ENCODE measurements at places on chromosomes 2 and 18.

DNA sequence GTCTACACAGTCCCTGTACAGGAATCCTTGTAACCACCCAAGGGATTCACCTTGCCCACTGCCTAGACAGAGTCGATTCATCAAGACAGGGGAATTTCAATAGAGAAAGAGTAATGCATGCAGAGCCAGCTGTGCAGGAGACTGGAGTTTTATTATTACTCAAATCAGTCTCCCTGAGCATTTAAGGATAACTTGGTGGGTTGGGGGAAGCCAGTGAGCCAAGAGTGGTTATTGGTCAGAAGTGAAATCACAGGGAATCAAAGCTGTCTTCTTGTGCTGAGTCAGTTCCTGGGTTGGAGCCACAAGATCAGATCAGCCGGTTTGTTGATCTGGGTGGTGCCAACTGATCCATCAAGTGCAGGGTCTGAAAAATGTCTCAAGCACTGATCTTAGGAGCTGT, 17.8 kb upstream of the FAM98A start:
- no peak for DNase-seq

GRCh38 chr2:233480490-233481202, 85.9 kb downstream of the USP40 start:
- DNase-seq: no peak

- DNase-seq: no peak
Measured at GRCh38 chr18:51337406-51337805, 139.9 kb upstream of the MEX3C start.

GRCh38 chr2:200177971-200178911, 128.3 kb upstream of the SPATS2L start:
- DNase-seq: no peak

DNA sequence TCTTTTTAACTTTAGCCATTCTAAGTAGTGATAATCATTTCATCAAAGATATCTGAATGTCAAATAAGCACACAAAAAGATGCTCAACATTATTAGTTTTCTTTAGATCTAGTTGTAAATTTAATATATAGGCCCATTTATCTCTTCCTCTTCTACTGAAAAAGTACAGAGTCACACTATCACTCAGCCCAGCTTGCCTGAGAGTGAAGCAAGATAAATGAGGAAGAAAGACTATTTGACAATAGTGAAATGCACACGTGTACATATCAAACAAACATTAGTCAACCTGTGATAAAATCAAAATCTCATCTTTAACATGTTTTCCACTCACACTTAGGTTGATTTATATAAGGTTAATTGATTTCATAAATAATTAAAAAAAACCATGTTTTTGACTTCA, 83.5 kb upstream of the CCDC195 start:
- no peak for DNase-seq

- DNase-seq: no peak
Measured at GRCh38 chr2:54052825-54053718, 62.3 kb upstream of the ACYP2 start.

DNA sequence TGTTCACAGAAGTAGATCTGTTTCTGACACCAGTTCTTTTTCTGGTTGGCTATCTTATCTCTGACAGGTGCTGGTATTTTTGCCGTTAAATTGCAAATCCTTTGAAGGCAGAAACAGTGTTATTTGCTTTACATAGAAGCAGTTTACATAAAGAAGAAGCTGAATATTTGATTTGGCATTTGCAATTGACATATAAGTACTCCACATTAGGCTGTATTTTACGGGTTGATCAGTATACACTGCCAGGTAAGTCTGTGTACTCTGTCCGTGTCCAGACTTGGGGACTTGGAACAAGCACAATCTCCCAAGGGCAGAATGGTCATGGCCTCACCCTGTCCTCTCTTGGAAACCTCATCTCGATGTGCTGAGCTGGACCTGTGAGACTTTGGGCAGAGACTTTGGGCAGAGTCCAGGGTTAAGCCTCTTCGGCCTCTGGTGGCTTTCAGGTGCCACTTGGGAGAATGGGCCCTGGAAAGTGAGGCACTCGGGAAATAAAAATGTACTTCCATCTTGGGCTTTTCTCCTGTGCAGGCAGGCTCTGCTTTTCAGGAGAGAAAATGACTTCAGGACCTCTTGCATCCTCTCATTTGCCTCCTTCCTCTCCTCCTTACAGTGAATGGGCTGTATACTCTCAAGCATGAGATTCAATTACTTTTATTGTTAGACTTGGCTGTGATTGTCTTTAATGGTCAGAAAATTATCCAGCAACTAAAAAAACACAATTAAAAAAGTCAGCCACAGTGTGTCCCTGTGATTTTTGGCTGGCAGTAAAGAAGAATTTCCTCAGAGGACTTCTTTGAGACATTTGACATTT, 108.5 kb downstream of the RAPGEF4 start:
- DNase-seq: no peak

DNA sequence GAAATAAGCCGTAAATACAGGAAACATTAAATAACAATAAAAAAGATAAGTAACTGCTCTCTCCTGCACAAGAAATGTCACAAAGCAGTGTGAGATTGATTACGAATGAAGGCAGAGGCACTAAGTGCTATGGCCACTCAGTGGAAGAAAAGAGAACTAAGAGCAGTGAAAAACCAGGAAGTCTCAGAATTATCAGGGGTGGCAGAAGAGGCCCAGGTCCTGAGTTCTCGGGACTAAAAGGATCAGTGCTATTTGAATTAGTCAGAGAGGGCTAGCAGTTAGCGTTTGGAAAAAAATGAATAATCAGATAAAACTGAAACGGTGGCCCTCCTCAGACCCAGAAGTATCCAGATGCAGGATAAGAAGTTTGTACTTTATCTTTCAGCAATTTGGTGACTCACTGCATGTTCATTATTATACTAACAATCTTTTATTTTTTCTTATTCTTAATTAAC, 367.1 kb downstream of the ZEB2 start:
- no peak for DNase-seq

DNA sequence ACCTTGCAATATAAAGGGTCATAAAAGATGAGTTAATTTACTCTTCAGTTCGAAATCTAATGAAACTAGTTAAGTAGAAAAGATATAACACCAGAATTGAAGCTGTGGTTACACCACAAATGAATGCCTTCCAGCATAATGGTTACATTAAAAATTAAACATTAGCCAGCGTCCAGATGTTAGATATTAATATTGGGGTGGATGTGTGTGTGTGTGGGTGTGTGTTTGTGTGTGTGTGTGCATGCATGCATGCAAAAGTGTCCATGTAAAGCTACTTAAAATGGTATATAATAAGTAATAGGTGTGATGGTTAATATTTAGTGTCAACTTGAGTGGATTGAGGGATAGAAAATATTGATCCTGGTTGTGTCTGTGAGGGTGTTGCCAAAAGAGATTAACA, 170.4 kb upstream of the FN1 start:
- DNase-seq: no peak

DNA sequence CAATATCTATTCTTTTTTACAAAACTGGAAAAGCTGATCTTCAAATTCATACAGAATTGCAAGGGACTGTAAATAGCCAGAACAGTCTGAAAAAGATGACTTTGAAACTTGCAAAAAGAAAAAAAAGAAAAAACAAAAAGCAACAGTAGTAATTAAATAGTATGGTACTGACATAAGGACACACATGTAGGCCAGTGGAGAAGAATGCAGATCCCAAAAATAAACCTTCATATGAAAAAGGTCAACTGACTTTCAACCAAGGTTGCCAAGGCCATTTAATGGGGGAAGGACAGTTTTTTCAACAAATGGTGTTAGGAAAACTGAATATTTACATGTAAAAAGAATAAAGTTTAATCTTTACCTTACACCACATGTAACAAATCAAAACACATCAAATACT, 111.8 kb downstream of the USP34 start:
- no peak for DNase-seq

DNA sequence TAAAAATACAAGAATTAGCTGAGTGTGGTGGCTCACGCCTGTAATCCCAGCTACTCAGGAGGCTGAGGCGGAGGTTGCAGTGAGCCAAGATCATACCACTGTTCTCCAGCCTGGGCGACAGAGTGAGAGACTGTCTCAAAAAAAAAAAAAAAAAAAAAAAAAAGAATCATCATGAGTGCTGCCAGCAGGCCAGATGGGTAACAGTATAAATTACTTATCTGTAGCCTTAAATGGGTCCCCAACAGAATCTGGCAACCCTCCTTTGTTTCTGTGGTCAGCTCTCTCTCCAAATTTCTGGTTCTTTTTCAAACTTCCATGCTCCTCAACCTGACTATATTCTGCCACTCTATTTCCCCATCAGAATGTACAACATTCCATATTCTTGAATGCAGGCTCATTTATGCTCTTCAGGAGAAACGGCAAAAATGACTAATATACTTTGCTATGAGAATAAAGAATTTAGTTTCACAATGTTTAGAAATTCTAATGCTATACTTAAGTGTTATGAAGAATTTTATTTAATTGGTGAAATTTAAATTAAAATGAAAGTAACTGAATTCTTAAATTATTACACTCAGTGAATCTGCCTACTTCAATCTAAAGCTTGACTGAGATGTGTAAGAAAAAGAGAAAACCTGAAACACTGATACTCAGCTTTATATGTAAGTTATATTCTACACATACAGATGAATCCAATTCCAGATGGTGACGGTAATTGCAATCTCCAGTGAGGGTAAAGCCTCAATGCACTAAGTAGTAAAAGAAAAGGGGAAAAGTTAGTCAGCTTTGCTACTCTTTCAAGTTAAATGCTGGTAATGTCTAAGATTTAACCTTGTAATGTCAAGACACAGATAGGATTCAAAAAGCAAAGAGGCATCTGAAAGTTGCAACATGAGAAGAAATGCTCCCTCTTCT, 24.8 kb downstream of the LPIN2 start:
- no peak for DNase-seq

GRCh38 chr2:238081150-238081549, 19.0 kb upstream of the ESPNL start:
- DNase-seq: no peak

DNA sequence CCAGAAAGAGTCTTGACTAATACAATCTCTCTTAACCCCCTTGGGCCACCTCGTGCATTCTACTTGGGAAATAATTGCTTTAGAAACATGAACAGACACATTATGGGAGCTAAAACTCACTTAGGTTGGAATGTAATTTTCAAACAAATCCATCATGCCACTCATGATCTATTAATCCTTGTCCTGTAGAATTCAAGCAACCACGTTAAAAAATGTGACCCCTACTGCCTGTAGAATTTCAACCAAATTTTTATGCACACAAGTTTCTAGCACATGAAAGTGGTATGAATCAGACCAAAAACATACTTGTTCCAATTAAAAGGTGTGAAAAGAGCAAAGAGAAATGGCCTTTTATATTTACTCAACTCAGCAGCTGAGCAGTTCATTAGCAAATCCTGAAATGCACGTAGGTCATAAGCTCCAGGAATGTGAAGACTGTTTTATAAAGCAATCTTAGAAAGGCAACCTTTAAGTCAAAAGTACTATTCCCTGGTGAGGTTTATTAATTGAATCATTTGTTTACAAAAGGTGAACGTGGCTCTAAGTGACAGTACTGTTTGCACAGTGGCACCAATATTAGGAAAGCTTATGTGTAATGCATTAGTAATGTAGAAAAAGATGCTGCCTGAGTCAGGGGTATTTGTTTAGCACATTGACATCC, 459.4 kb upstream of the UBE2E3 start:
- no peak for DNase-seq

DNA sequence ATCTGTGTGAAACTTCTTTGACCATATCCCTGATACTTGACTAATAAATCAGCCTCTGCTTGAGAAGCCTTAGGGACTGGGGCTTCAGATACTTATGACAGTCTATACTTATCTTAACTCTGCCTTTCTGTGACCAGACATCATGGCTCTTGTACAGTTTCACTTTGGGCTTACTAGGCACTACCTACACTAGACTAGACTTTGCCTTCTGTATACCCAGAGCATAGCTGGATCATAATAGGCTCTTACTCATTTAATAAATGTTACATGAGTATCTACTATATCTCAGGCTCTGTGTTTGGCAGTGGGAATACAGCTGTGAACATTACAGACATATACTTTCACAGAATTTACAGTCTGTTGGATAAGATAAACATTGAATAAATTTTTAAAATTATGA, 9.0 kb downstream of the UGP2 start:
- DNase-seq: no peak

GRCh38 chr2:101387151-101387834, at the start of gene CREG2:
CREG2 (minus strand) TSS chr2:101387503; CDS start chr2:101387457, 46 bp downstream.
- peak; percentile 58 for DNase-seq

- no peak for DNase-seq
Measured at GRCh38 chr2:198045227-198045626, 240.8 kb downstream of the PLCL1 start.

GRCh38 chr2:14451312-14451711, 181.2 kb upstream of the LRATD1 start:
- no peak for DNase-seq

- DNase-seq: no peak
Measured at GRCh38 chr2:118860506-118860905, 13.1 kb upstream of the EN1 start.

GRCh38 chr18:74356959-74357358, 41.3 kb downstream of the C18orf63 start:
- DNase-seq: no peak

DNA sequence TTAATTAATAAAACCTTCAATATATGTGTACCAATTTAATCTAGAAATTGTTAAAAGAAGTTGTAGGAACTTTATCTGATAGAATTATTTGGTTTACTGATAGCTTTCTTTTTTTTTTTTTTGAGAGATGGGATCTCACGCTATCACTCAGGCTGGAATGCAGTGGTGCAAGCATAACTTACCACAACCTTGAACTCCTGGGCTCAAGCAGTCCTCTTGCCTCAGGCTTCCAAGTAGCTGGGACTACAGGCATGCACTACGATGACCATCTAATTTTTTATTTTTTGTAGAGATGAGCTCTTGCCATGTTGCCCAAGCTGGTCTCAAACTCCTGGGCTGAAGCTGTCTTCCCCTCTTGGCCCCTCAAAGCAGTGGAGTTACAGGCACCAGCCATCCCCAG, 66.8 kb downstream of the CCDC138 start:
- DNase-seq: no peak

- DNase-seq: no peak
Measured at GRCh38 chr18:74425876-74426275, 31.2 kb downstream of the DIPK1C start.

DNA sequence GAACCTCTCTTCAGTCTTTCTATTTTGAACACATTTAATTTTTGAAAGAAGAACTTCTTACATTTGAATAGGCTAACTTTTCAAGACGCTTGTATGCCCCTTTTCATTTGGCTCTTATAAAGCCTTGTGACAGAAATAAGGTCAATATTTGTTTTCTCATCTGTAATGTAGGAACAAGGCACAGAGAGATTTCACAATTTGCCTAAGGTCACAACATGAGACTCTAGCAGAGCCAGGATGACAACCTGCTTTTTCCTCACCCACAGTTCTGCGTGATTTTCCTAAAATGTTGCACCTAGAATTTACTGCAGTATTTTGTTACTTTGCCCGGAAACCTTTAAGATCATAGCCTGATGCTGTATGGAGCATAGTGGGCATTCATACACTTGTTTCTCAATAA, 67.4 kb downstream of the TXNL1 start:
- no peak for DNase-seq

- DNase-seq: no peak
Measured at GRCh38 chr2:37674946-37675345, 3.5 kb upstream of the CDC42EP3 start.
